T-cell (primary cell): ENCODE measurements at places on chromosomes 3 and 15. TPM values are rescaled to one million over a fixed set of nuclear protein-coding genes. Genes with fewer than 3 reads are reported as not detected.

The FGF12 gene
- total RNA-seq, result 0.16 TPM

The HCLS1 gene
- total RNA-seq, result 321 TPM

DNA sequence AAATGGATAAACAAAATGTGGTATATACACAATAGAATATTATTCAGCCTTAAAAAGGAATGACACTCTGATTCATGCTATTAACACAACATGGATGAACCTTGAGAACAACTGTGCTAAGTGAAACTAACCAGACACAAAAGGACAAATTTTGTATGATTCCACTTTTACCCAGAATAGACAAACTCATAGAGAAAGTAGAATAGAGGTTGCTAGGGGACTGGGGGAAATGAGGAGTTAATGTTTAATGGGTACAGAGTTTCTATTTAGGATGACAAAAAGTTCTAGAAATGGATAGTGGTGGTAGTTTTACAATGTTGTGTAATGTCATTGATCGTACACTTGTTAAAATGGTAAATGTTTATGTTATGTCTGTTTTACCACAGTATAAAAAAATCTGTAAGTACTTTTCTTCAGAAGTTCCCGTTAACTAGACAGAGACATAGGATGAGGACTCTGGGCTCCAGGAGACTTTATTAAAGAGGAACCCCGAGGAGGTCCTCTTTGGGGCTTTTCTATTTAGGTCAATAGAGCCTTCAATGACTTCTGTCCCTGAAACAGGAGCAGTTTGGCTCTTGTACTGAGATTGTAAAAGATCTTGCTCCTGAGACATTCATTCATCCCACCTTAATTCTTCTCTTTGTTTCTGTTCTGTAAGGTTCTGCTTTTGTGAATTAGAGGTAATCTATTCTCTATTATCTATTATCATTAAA, 24.5 kb downstream of the ABHD6 start:
- DNase-seq, result no peak

GRCh38 chr15:52234596-52235541, 43.7 kb upstream of the GNB5 start:
- peak; percentile 48 for DNase-seq
